Urinary bladder (tissue), 4 donors: ENCODE measurements at places on chromosomes 12 and 14. TPM values are rescaled to one million over a fixed set of nuclear protein-coding genes. Genes with fewer than 3 reads are reported as not detected.

The SLC5A8 gene
- 0.42 TPM for total RNA-seq

The ACOT6 gene
- total RNA-seq: not detected

The ANKRD33 gene
- not detected for total RNA-seq

DNA sequence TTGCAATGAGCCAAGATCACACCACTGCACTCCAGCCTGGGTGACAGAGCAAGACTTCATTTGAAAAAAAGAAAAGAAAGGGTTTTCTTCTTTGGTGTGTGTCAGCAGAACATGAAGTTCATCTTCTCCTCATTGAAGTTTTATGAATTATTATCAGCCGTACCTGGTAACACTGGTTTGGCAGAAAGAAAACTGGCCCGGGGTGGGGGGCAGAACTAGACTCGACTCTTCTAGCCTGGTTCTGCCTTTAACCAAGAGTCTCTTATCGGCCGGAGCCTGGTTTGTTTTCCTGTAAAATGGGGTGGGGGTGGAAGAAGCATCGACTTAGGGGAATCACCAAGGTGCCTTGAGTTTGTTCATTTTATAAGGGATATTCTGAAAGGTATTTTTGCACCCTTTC lies 64.1 kb downstream of the TECPR2 start:
- DNase-seq: no peak

- no peak for DNase-seq
These were observed 275.7 kb downstream of the ITPR2 start for GRCh38 chr12:26557326-26557725.

DNA sequence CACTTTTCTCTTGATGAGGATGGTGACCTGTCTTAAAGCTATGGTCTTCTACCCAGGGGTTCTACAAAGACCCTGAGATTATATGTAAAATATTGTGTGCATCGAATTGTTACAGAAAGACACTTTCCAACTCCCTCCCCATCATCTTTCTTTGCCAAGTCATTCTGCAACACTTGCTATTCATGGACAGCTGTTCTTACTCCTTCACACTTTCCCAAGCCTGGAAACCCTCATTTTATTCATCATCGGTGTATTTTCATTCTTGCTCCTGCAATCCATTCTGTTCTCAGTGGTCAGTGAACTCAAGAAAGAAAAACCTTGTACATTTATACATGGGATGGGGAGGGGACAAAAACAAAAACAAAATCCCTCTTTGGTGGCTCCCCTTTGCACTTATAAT lies 90.5 kb upstream of the STXBP6 start:
- DNase-seq: no peak

- no peak for DNase-seq
These were observed 14.1 kb downstream of the PPP1CC start for GRCh38 chr12:110728628-110729027.
